ENCODE measurements at places on chromosomes 6 and 20. TPM values are rescaled to one million over a fixed set of nuclear protein-coding genes. Genes with fewer than 3 reads are reported as not detected.

GRCh38 chr6:11785415-11785773, 6.8 kb upstream of the ADTRP start:
- no peak for DNase-seq

- DNase-seq, result no peak
Observed at GRCh38 chr6:24690593-24690992, 23.7 kb downstream of the ACOT13 start.

- no peak for DNase-seq
Observed at GRCh38 chr6:75446241-75446880, 47.2 kb downstream of the FILIP1 start.

The HBS1L gene
- 102 TPM for total RNA-seq

DNA sequence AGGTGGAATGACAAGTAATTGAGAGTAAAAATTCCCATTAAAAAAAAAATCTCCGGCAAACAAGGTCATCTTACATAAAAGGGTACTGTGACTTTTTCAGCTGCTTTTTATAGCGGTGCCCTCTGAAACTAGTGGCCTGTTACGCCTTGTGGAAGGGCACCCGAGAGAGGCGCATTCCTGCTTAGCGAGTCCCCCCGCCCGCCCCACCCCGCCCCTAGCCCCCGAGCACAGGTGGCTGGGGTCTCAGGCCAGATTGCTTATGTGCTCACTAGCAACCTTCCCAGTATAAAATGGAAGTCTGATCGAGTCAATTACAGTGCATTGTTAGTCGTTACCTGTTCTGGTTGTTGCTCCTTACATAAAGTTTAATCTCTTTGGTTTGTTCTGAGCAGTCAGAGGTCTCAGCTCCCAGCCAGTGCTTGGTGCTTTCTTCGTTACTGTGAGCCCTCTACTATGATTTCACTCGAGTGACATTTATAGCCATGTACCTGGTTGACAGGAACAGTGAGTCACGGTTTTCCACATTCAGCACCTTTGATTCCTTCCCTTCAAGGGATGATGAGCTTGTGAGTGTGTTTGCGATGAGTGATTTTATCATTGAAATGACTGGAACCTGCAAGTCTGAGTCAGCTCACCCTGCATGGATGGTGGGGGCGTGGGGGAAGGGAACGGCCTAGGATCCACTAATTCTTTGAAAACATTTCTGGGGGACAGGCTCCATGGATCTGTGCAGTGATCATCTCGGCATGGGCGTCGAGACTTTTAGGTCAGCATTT, 47.6 kb downstream of the ZDHHC14 start:
- DNase-seq, result peak; percentile 0

The ADGB gene
- total RNA-seq, result not detected

DNA sequence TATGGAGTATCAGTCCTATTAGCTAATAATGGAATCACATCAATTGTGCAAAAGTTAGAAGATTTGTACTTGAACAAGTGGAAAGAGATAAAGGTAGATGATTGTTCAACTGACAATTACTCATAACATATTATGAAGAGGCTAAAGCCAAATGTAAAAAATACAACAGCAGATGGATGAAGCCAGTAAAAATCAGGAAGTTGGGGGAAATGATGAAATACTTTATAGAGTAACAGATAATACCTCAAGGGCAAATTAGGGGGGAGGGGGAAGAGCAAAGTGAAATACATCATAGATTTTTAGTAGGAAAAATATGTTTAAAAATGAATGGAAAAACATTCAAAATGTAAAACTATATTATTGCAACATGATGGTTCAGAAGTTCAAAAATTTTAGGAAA, 114.0 kb downstream of the PDSS2 start:
- no peak for DNase-seq

- no peak for DNase-seq
Observed at GRCh38 chr6:137092018-137092417, 47.3 kb upstream of the IL20RA start.

The EPPIN gene
- total RNA-seq, result not detected

The MEI4 gene
- not detected for total RNA-seq

- no peak for DNase-seq
Observed at GRCh38 chr6:36855750-36856149, 16.5 kb upstream of the CPNE5 start.

DNA sequence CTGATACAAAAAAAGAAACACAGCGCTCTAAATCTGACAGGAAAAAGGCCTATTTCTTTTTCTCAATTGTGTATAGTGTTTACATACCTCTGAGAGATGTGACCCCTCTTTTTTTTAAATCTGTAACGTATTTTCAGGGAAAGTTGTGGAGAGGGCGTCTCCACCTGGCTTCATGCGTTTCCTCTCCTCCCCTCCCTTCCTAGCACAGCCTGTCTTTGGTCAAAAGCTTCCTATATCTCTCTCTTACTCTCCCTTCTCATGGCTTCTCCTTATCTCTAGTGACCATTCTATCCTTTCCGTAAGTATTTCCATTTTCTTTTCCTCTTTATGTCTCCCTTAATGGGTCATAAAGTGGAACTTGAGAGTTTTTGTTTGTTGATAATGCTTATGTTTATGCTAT, 458.9 kb downstream of the HACE1 start:
- no peak for DNase-seq

- peak; percentile 86 for DNase-seq
Observed at GRCh38 chr6:6730831-6731230, 142.3 kb downstream of the LY86 start.

DNA sequence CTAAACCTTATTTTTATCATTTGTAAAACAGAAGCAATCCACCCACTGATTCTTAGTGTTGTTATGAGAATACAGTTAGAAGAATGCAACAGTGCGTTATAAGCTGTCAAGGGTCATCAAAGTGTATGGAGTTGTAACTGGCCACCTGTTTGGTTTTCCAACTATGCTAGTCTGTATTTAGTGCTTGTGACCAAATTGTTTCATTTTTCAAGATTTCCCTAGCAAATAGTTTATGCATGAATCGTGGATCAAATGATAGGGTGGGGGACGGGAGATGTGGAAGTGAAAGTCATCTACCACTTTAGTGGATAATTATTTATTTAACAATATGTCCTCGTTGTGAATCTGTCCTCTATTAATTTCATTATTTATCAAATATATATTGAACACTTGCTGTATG, 175.4 kb upstream of the HDDC2 start:
- no peak for DNase-seq

GRCh38 chr6:163311830-163312229, 102.7 kb upstream of the QKI start:
- DNase-seq, result no peak

GRCh38 chr20:35260426-35260825, 17.5 kb downstream of the MMP24OS start:
- DNase-seq, result no peak

GRCh38 chr20:52313341-52313963, 121.9 kb upstream of the ZFP64 start:
- DNase-seq, result peak; percentile 36

GRCh38 chr6:166556863-166557322, 29.6 kb downstream of the RAMACL start:
- DNase-seq, result peak; percentile 68

GRCh38 chr6:139686308-139686707, 311.9 kb upstream of the CITED2 start:
- peak; percentile 12 for DNase-seq

DNA sequence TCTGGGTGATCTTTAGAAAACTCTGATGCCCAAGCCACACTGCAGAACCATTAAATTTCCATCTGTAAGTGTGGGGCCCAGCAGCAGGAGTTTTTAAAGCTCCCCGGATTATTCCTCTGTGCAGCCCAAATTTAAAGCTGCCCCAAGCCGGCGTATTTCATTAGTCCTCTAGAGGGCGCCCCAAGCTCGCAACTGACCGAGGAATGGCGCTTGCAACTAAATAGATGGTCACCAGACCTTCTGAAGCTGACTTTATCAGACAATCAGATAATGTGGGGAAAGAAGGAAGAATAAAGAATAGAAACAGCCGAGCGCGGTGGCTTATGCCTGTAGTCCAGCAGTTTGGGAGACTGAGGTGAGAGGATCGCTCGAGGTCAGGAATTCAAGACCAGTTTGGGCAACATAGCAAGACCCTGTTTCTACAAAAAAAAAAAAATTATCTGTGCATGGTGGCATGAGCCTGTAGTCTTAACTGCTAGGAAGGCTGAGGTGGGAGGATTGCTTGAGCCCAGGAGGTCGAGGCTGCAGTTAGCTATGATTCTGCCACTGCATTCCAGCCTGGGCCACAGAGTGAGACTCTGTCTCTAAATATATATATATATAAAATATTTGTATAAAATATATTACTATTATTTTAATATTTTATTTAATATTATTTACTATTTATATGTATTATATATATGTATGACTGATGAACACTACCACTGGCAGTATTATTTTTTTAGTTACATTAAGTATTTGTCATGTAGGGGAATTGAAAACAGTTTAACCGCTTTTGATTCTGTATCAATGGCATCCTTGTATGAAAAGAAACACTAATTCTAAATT, 56.0 kb downstream of the OTOR start:
- peak; percentile 41 for DNase-seq

The SLC35D3 gene
- not detected for total RNA-seq

GRCh38 chr20:59141818-59142581, 21.6 kb upstream of the ZNF831 start:
- DNase-seq, result no peak

DNA sequence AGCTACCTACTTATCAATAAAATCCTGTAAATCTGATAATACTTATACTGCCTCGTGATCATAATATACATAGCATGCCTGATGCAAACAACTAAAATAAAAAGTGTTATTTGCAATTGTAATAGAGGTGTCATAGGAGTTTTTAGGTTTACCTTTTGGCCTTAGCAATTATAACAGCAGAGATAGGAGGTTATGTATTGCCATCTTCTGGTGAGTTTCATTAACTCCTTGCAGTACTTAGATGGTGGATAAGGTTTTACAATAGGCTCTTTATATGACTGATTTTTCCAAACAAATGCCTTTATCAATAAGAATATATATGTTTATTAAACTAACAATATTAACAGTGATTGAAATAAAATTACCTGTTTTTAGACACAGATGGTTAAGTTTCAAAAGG, 27.8 kb upstream of the MYCT1 start:
- DNase-seq, result peak; percentile 34

DNA sequence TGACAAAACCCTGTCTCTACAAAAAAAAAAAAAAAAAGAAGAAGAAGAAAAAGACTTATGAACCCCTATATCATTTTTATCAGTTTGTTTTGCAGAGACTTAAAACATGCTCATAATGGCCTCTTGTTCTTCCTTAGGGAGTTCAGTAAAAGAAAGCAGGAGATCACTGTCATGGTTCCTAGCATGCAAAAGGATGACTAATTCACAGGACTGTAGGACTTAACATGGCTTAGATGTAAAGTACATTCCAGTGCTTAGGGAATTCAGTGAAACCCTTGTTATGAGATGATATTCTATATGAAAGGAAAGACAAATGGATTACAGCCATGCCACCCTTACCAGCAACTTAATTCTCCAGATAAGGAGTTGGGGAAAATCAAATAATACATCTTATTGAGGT, 29.5 kb downstream of the EEF1A1 start:
- no peak for DNase-seq

The TMEM217 gene
- total RNA-seq, result 0.77 TPM

GRCh38 chr20:36045373-36045714, 77.0 kb downstream of the CNBD2 start:
- no peak for DNase-seq

The FRK gene
- total RNA-seq, result 0.03 TPM

- DNase-seq, result no peak
Observed at GRCh38 chr20:59966428-59966827, 8.2 kb downstream of the CDH26 start.

- no peak for DNase-seq
Observed at GRCh38 chr6:166285233-166285632, 23.0 kb downstream of the PRR18 start.

The FAM209B gene
- not detected for total RNA-seq

DNA sequence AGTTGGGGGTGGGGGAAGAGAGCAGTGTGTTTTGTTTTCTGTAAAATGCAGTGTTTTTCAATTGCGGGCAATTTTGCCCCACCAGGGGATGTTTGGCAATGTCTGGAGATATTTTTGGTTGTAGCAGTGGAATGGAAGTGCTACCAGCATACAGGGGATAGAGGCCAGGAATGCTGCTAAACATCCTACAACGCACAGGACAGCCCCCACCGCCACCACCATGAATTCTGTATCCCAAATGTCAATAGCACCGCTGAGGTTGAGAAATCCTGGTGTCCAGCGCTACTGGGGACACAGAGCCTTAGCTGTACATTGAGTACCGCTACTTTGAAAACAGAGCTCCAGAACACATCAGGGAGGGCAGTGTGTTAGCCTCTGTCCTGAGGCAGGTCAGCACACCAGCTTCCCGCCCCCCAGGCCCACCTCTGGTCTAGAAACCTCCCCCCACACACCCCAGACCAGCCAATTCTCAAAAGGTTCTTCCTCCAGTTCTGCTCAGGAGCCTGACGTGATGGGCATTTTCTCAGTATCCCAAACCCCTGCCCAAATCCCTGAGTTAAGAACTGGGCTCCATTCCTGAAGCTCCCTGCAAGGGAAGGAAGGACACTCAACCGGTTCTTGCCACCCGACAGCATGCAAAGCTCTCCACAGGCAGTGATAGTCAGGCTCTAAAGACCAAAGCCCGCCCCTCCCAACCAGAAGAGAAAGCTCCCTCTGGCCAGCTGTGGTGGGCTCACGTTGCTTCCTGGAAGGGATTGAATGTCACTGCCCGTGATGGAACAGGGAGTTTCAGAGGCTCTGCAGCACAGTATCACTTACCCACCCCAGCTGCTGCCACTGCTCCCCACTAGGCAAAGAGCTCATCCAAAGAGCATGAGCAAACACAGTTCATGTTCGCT, 321.5 kb upstream of the JARID2 start:
- DNase-seq, result no peak

DNA sequence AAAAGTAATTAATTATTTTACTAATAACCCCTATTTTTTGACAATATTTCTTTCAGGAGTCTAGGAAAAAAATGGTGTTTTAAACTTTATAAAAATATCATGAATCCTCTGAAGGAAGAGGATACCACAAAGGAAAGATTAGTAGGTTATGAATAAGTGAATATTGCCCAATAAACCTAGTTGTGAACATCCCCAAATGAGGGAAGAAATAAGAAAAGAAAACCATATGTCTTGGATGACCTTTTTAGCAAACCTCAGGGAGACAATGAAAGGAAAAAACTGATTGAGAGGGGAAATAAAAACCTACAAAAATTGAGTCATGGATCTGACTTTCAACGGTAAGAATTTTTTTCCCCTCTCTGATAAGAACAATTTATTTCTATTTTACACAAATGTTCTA, 34.4 kb downstream of the TENT5A start:
- no peak for DNase-seq

- DNase-seq, result no peak
Observed at GRCh38 chr20:23161244-23161891, 75.2 kb upstream of the CD93 start.

- DNase-seq, result no peak
Observed at GRCh38 chr20:48180618-48181017, 395.3 kb upstream of the SULF2 start.

The OTOR gene
- not detected for total RNA-seq

- peak; percentile 83 for DNase-seq
Observed at GRCh38 chr6:35737413-35738211, 780 bp downstream of the ARMC12 start.

DNA sequence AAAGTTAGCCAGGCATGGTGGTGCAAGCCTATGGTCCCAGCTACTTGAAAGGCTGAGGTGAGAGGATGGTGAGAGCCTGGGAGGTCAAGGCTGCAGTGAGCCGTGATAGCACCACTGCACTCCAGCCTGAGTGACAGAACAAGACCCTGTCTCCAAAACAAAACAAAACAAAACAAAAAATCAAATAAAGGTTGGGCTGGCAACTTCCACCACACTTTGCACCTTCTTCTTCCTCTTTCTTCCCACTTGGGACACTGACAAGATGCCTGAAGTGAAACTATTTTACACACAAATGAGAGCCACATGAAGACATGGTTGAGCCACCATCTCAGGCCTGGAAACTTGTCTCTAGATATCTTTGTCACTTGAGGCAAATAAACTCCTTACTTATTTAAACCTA, 53.8 kb upstream of the CCDC28A start:
- no peak for DNase-seq
